ENCODE measurements at places on chromosomes 5 and 9.

- DNase-seq, result no peak
Observed at GRCh38 chr9:5799314-5799713, 33.6 kb downstream of the ERMP1 start.

DNA sequence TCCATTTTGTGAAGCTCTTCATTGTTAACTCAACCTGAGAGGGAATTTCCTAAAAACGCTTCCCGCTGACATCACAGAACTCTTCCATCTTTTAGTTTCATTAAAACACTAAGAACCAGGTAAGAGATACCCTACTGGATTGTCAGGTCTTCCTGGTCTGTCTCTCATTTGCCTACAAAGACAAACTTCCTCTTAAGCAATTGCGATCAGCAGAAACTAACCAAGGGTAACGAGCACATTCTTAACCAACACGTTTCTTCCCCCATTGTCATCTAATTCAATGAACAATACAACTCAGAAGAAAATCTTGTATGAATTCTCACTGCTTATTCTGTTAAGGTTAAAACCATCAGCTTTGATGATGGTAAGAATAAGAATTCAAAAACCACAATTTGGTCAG, 6.6 kb downstream of the FBXW11 start:
- no peak for DNase-seq

GRCh38 chr5:59724482-59725391, 168.8 kb downstream of the PDE4D start:
- DNase-seq, result peak; percentile 13

GRCh38 chr5:95029569-95030366, 255.1 kb downstream of the MCTP1 start:
- DNase-seq, result no peak

GRCh38 chr9:129270205-129270604, 92.1 kb upstream of the IER5L start:
- peak; percentile 33 for DNase-seq

DNA sequence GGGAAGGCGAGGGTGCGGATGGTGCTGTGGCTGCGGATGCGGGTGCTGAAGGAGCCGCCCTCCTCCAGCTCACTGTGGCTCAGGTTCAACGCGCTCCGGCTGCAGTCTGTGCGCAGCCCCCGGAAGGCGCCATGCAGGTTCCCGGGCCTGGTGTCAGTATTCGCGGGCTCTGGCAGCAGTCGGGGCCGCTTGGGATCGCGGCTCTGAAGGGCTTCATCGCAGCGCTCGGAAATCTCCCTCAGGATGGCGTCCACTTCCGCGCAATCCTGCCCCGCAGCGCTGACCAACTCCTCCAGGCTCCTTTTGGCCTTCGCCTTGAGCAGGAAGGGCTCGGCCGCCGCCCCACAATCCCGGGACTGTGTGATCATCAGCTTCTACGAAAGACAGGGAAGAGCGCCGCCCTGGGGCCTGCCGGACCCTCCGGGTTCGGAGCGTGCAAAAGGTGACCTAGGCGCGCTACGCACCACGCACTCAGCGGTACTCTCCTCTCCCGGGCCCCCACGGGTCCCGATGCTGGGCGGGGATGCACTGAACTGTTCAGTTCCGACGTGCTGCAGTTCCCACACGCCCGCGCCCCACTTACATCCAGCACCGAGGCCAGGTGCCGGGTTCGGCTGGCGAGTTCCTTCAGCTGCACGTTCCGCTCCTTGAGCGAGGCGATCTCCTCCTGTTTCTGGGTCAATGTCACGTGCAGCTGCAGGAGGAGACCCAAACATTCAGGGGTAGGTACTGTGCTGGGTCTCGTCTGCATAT, 6.5 kb downstream of the MCIDAS start:
- no peak for DNase-seq

- DNase-seq, result peak; percentile 77
Observed at GRCh38 chr9:97237951-97238889, 69.2 kb upstream of the CCDC180 start.

GRCh38 chr9:70701163-70701562, 286.7 kb upstream of the KLF9 start:
- no peak for DNase-seq

DNA sequence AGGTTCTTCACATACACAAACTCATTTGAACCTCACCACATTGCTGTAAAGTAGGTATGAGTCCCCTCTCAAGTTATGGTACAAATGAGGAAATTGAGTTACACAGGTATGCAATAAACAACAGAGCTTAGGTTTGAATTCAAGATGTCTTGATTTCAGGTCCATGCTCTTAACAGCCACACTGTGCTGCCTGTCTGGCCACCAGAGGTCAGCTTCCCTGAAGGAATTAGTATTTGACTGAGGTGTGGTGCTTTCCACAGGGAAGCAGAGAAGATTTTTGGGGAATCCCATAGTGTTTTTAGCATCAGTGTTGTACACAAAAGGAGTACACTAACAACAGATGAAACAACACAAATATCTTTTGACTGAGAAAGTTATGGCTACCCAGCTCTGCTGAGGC, 94.4 kb upstream of the ITGA1 start:
- DNase-seq, result peak; percentile 38

DNA sequence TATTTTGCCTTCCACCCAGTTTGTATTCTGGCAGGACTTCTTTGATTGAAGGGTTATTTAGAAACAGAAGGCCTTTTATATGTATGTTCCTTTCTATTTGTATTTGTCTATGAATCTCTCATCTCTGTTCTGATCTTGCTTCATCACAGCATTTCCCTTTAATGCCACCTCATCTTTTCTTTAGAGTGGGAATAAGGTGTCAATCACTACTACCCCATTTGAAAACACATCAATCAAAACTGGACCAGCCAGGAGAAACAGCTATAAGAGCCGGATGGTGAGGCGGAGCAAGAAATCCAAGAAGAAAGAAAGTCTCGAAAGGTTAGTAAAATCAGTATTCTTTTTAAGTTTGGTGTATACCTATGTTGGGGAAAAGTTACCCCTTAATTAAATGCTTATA, 36.3 kb downstream of the CD180 start:
- no peak for DNase-seq

- DNase-seq, result no peak
Observed at GRCh38 chr9:121694600-121694999, 43.2 kb downstream of the DAB2IP start.

GRCh38 chr5:39640552-39640951, 215.8 kb upstream of the DAB2 start:
- no peak for DNase-seq

- DNase-seq, result no peak
Observed at GRCh38 chr5:150945947-150946346, 41.2 kb upstream of the ZNF300 start.

GRCh38 chr5:121152411-121152810, 688.3 kb downstream of the PRR16 start:
- no peak for DNase-seq

DNA sequence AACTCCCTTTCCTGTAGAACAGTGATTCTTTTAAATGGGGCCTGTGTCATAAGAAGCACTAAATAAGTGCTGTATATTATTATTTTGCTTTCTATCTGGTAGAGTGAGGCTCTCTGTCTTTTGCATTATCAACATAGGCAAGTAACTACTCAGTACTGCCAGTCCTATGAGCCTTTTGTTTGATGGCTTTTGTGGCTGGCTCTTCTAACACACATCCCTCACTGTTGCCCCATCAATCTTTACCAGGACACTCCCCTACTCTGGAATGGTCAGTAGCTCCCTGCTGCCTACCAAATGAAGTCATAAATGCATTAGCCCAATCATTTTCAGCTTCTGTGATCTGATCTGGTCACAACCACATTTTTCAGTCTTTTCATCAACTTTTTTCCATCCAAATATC, 137.6 kb downstream of the INSYN2B start:
- DNase-seq, result no peak

GRCh38 chr9:119559056-119559455, 189.8 kb upstream of the BRINP1 start:
- no peak for DNase-seq

GRCh38 chr9:36625006-36625615, 52.4 kb downstream of the MELK start:
- DNase-seq, result no peak

GRCh38 chr5:5787373-5787772, 364.9 kb downstream of the ICE1 start:
- DNase-seq, result no peak

DNA sequence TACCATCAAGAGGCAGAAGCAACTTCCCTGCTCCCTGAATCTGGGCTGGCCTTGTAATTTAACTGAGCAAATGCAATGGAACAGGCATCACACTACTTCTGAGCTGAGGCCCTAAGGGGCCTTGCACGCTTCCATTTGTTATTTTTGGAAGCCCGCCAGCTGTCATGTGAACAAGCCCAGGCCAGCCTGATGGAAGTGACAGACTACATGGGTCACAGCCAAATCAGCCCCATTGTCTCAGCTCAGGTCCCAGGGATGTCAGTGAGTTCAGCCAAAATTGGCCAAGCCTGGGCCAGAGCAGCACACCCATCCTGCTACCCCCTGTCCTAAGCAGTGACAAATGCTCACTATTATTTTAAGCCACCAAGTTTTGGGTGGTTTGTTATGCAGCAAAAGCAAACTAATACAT, 72.8 kb downstream of the PRRT1B start:
- DNase-seq, result no peak

- DNase-seq, result no peak
Observed at GRCh38 chr9:1046639-1047572, 3.3 kb upstream of the DMRT2 start.

DNA sequence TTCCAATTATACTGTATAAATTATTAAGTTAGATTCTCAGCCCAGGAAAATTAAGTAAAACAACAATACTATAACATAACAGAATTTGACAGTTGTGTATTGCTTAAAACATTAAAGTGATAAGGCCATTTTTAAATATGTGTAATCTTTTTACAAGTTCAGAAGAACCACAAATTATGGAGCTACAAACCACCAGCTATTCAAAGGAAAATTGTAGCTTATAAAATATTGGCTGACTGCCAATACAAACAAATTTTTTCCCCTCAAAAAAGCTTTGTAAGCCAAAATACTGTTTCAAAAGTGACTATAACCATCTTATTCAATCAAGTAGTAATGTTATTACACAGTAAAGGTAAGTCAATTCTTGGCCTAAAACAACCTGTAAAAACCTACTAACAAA, 21.9 kb downstream of the STRBP start:
- no peak for DNase-seq

DNA sequence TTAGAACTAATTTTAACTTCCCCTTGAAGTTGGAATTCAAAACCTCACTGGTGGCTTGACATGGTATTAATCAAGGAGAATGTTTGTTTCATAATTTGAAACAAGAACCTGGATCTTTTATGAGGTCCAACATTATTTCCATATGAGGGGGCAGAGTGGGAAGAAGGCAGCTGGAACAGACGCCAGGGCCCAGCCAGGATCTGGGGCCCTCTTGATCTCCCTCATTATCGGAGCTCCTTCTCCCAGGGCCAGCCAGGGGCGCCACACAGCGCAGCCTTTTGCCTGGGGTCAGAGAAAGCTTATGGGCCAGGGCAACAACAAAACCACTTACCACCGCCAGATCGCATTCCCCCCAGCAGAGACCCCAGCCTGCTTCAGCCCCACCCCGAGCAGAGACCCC, 27.1 kb upstream of the NKD2 start:
- DNase-seq, result no peak

DNA sequence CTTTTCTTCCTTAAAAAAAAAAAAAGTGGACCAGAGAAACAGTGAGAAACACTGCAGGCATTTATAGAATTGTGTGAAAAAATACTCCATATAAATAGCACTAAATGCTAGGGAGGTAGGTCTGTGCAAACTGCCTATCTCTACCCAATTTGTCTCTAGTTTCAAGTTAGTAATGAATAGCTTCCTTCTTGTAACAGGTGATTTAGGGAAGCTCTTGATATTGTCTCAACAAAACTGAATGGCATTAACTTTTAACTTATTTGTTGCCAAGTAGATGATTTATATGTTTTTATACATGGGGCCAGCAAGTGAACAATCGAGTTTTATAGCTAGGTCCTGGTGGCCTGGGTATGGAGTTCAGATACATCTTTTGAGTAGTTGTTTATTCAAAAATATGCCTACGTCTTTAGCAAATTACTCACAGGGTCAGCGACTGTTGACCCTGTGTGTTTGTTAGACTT, 283.6 kb downstream of the NR3C1 start:
- no peak for DNase-seq

- DNase-seq, result no peak
Observed at GRCh38 chr9:120526534-120526933, 53.4 kb downstream of the CDK5RAP2 start.

DNA sequence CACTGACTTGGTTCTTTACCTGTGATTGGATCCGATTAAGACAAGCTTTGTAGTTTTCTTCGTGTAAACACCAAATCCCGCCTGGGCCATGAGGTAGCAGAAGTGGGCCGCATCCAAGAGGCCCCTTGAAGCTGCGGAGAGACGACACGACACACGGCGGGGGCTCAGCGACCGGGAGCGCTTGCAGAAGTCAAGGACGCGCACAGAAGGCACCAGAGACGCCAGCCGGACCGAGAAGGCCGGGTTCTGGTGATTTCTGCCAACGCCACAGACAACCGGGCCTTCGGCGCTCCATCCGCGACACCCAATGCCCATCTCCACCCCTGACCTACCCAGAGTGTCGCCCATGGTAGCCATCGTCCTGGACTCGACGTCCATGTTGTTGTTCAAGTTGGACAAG, 19.8 kb upstream of the INPP5E start:
- DNase-seq, result no peak

- DNase-seq, result no peak
Observed at GRCh38 chr9:134348404-134349155, 22.3 kb downstream of the RXRA start.

GRCh38 chr9:119078015-119078414, 291.2 kb downstream of the BRINP1 start:
- no peak for DNase-seq

DNA sequence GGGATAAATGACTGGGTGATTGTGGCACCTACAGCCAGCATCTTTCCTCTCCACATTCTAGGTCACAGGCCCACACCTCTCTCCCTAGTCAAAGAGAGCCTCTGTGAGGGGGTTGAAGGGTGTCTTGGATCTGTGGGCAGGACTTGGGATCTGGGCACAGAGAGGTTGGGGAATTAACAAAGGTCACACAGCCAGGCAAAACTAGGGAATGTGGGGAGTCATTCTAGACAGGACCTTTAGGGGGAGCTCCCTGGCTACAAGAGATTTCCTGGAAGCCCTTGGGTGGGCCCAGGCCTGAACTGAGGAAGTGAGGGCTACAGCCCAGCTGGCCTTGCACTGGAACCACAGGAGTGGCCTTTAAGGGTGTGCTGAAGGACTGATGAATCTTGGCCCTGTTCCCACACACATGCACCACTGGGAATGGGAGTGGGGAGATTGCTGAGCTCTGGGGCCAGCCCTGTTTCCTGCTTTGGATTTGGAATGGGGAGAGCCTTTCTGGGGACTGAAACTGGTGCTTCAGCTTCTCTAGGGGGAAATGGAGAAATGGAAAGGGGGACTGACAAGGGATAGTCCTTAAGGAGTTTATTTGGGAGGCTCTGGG, 12.4 kb upstream of the CXXC5 start:
- DNase-seq, result no peak

DNA sequence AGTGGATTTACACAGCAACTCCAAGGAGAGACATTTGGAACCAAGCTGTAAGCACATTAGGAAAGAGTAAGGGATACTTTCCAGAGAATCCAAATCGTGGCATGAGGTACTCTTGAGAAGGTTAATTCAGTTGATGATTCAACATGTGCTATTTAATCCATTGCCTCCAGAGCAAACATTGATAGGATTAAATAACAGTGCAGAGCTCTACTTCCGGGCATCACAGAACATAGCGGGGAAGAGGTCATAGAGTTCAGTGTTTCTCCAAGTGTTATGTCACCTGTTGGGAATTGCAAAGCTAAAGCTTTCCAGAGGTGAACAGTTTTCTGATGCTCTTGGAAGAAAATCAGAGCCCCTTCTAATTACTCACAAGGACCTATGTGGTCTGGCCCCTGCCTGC, 127.5 kb downstream of the PPP2R2B start:
- no peak for DNase-seq
